Activated gamma-delta T cell treated with Interleukin-2 at 50 U/mL for 16 hours (primary cell): ENCODE measurements at places on chromosomes 11 and 22.

- DNase-seq = no peak
Measured at GRCh38 chr11:70036971-70037882, 40.9 kb upstream of the ANO1 start.

DNA sequence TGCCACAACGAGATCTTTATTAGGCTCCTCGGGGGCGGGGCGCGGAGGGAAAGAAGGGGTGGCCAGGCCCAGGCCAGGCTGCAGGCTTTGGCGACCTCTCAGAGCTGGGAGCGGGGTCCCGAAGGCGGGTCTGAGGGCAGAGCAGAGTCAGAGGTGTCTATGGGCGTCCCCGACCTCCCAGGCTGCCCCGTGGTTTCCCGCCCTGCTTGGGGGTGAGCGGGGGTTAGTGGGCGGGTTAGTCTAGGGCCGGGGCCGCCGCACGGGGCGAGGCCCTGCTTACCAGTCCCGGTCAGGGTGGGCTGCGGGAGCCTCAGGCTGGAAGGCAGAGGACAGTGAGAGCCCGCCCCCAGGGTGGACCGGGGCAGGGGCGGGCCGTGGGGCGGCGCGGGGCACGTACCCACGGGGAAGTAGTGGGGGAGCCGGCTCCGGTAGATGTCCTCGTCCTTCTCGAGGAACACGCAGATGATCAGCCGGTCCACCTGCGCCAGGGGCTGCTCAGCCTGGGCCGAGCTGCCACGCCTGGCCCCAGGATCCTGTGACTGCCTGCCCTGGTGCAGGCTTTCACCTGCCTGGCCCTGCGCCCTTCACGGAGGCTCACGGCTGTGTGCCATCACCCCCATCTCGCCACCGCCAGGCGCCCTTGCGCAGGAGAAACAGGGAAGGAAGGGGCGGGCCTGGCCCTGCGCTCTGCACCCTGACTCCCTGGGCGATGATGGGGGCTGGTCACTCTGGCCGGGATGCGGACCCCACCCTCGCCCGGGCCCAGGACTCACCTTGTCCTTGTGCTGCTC lies 12.5 kb downstream of the OTUB1 start:
- no peak for DNase-seq

DNA sequence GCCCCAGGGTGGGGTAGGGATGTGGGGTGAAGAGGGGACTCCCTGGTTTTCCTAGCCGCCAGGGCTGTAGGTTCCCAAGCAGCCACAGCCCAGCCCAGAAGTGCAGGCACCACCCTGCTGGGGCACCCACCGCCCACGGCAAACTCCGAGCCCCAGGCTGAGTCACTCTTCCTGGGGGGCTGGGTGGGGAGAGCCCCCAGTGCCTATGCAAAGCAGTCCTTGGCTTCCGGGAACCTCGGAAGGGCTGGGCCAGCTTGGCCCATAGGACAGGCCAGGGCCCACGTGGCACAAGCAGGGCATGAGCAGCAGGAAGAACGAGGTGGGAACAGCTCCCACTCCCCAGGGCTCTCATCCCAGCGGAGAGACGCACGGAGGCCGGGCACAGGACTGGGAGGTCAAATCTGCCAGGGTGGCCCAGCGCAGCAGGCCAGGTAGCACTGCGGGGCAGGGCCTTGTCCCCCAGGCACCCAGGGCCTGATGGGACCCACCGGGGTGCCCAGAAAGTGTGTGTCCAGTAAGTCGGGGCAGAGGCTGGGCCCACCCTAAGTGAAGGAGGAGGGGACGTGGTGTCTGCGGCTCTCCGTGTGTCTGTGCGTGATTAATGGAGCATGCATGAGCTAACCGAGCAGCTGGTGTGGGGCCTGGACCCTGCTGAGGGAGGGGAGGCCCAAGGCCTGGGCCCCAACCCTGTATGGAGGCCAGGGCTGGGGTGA lies 4.6 kb upstream of the IL17REL start:
- DNase-seq = peak; percentile 47

- DNase-seq = no peak
Measured at GRCh38 chr11:76316726-76317125, 64.2 kb downstream of the THAP12 start.

DNA sequence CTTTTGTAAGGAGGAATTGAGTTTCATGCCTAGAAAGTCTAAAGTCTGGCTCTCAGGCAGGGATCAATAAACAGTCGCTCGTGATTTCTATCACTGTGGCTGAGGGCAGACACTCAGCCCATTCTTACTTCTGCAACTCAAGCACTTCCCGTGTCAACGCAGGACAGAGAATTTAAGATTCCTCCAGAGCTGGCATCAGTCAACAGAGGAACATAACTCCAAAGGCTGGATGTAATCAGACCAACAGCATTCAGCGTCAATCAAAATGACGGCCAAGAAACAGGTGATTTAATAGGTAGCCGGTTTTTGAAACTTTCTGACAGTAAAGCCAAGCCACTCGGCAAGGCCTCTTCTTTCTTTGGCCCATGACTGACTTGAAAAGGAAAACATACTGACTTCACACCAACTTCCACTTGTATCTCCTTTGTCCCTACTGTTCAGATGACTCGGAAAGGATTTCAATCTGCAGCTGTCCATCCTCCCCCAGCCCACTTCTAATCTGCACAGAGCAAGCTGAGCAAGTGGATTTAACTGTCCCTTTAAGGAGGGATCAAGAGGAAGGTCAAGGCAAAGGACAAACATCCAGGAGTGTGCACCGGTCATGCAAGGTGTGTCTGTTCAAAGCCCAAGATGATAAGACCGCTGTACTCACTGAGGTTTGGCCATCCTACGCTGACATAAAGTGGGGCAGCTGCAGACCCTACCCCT lies 9.5 kb downstream of the VPS37C start:
- no peak for DNase-seq

- DNase-seq = no peak
Measured at GRCh38 chr22:44577391-44578109, 79.5 kb upstream of the RTL6 start.
